ENCODE measurements at places on chromosomes 6 and 20. TPM values are rescaled to one million over a fixed set of nuclear protein-coding genes. Genes with fewer than 3 reads are reported as not detected.

The TRIM10 gene
- total RNA-seq = under 0.01 TPM

The TAGAP gene
- total RNA-seq = not detected

The BCAS1 gene
- total RNA-seq = 0.19 TPM

The SLC35D3 gene
- total RNA-seq = under 0.01 TPM

The PAK5 gene
- not detected for total RNA-seq

The NOX3 gene
- total RNA-seq = not detected

The NOTCH4 gene
- total RNA-seq = 1.5 TPM

The UNC5CL gene
- not detected for total RNA-seq
